ENCODE measurements at places on chromosomes 11 and 22.

- DNase-seq = no peak
Observed at GRCh38 chr22:48301421-48301820, 1526.3 kb downstream of the BRD1 start.

- DNase-seq = no peak
Observed at GRCh38 chr11:110710628-110711381, 1.4 kb downstream of the ARHGAP20 start.

- DNase-seq = peak; percentile 25
Observed at GRCh38 chr11:288478-289397, at the start of gene PGGHG. Gene PGGHG, plus strand, starts transcription at chr11:289126. Its CDS starts 691 bp downstream, at chr11:289817.

DNA sequence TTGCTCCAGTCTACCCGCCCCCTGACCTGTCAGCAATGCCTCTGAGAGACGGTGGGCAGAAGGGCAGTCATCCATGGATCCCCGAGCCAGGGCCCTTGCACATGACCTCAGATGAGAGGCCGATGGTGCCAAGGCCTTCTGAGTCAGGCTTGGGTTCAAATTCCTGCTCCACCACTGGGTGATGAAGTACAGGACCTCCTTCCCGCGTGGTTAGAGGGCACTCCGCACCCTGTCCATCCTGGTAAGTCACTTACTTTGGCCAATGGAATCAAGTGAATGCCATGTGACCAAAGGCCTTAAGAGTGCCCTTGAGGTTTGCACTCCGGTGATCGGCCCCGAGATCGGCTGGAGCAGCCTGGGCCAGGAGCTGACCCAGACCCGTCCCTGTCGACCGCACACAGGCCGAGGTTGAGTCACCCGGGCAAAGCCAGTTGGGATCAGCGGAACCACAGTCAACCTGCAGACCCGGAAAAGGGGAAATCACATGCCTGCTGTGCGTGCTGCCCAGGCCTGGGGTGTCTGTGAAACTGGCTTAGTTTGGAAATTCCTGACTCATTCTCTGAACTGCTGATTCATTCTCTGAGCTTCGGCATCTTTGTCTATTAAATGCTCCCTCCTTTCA, 48.9 kb downstream of the RTL6 start:
- no peak for DNase-seq

- no peak for DNase-seq
Observed at GRCh38 chr11:42812361-42812760, 499.4 kb upstream of the API5 start.

GRCh38 chr11:84193706-84194105, 907.5 kb upstream of the CCDC90B start:
- DNase-seq = no peak

DNA sequence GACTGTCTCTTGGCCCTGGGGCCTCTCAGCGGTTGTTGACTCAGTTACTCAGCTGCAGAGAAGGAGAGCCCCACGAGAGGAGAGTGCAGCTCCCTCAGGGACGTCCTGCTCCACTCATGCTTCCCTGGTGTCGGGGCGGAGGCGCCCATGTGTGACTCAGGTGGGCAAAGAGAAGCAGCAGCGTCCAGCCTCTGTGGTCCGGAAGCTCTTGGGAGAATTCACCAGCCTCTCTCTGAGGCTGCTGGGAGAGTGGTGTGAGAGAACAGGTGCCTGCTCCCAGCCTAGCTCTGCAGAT, 25.7 kb downstream of the GLB1L2 start:
- no peak for DNase-seq

GRCh38 chr11:111778047-111778558, 11.9 kb upstream of the PPP2R1B start:
- no peak for DNase-seq

DNA sequence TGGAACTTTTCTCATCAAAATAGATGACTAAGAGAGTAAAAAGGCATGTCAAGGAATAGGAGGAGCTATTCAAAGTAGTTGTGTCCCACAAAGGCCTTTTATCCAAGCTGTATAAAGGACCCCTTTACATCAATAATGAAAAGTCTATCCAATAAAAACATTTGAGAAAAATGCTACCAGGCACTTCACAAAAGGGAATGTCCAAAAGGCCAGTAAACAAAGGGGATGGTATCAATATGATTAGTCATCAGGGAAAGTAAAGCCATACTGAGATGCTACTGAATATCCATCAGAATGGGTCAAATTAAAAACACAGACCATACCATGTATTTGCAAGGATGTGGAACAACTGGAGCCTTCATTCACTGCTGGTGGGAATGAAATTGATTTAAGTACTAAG, 224.9 kb downstream of the NELL1 start:
- DNase-seq = no peak

DNA sequence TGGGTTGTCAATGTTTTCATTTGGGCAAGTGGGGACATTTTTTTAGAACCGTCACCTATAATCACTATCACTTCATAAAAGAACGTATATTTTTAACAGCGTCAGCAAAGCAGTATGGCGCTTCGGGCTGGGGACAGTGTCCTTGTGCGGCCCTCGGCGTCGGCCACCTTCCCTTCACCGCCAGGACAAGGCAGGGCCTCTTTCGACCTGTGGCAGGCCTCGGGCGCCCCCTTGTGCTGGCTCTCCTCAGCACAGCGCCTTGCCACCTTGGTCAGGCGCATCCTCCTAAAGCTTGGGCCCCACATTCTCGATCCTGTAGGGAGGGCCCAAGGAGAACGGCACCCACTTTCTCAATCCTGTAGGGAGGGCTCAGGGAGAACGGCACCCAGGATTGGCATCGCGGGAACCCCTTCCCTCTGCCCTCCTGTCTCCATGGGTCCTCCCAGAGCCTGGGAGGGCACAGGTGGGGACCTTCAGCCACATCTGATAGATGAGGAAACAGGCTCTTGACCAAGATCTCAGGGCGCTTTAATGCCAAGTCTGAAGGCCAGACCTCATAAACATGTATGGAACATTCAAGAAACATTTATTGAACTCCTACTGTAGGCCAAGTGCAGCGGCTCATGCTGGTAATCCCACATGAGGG, 11.5 kb upstream of the FADD start:
- DNase-seq = peak; percentile 37

DNA sequence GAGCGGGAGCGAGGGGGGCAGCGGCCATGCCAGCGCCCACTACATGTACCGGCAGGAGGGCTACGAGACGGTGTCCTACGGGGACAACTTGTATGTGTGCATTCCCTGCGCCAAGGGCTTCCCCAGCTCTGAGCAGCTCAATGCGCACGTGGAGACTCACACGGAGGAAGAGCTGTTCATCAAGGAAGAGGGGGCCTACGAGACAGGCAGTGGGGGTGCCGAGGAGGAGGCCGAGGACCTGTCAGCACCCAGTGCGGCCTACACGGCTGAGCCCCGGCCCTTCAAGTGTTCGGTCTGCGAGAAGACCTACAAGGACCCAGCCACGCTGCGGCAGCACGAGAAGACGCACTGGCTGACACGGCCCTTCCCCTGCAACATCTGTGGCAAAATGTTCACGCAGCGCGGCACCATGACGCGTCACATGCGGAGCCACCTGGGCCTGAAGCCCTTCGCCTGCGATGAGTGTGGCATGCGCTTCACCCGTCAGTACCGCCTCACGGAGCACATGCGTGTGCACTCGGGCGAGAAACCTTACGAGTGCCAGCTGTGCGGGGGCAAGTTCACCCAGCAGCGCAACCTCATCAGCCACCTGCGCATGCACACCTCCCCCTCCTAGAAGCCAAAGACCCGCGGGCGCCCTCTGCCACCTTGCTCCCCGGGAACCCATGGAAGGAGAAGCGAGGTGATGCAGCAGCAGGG, 20.9 kb upstream of the TMEM191C start:
- no peak for DNase-seq

- DNase-seq = no peak
Observed at GRCh38 chr22:48499456-48500425, 1327.9 kb downstream of the BRD1 start.

DNA sequence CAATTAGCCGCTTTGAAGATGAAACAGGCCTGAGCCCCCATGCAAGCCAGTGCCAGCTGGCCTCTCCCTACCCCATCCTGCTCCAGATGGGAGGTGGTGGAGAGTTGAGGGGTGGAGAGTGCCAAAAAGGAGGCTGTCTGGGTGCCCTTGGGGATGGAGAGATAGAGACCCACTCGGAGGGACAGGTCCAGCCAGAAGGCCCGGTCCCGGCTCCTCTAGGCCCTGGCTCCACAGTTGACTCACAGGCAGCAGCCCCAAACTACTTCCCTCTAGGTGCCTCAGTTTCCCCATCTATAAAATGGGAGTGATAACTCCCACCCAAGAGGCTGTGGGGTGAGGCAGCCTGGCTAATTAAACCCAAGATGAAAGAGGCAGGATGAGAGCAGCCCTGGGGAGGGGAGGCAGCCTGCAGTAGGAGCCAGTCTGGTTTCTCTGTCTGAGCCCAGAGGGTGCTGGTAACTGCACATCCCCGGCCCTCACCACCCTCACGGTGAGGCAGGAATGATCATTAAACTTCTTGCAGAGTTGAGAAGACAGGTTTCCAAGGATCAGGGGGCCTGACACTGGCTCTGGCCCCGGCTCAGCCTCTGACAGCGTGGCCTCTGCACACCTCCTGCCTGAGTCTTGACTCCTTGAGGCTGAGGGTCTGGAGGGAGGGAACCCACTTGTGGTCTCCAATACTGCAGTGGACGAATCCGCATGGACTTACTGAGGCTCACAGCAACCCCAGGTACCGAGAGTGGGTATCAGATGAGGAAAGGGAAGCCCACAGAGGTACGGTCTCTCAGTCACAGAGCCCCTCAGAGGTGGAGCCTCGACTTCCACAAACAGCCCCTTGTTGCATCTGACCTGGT, 1.4 kb upstream of the AP5B1 start:
- DNase-seq = no peak

DNA sequence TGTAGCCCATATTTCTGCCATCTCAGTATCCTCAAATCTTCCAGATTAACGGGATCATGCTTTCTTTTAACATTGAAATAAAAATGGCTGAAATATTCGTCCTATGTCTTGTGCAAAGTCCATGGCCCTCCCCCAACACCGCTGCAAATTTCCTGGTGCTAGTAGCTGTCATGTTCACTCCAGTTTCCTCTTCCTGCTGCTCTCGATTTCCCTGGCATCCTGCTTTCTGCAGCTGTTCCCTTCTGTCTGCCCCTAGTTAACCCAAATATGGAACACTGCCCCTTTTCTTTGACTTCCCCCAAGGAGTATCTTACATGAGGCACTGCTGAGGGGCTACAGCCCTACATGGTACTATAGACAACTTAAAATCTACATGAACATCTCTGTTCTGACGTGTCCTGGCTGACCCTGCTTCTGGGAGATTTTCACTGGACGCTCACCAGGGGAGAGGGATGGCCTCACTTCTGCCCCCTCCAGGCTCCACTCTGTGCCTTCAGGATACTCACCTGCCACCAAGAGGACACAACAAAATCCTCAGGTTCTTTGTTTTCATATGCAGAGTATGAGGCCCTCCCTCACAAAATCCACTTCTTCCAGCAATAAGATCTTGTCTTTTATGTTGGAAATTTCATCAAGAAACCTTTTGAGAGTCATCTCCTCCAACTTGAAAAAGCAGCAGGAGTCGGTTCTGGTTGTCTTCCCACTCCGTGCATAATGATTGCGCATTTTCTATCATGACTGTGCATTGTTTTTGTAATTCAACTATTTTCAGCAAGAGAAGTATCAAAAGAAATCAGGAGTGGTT, 29.5 kb upstream of the SCUBE2 start:
- DNase-seq = no peak

DNA sequence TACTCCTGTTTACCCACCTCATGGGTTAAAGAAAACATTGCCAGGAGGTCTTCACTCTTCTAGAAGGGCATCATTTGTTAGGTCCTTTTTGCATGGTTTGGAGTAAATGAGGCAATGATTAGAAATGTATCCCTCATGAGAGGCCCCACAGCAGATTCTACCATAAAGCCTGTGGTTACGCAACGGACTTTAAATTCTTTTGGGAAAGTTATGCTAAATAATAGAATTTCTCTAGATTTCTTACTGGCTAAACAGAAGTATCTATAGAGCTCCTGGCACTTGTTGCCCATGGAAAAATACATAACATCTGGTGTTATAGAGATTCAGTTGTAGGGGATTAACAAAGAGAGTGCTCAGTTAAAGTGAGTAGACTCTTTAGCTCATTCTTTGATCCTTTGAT, 15.1 kb upstream of the ATXN10 start:
- no peak for DNase-seq

DNA sequence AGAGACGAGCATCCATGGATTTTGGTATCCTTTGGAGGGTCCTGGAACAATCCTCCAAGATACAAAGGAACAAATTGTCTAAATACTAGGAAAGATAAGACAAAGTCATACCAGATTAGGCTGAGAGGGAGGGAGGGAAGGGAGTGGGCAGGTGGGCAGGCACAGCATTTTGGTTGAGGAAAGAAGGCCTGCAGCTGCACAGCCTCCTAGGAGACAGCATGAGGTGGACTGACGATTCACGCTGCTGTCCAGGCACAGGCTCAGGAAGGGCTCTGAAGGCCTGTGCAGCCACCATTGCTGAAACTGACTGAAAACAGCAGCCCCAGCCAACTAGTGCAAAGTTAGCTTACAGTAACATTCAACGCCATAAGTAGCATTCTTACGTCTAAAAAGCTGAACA, 64.7 kb downstream of the PACSIN2 start:
- no peak for DNase-seq

DNA sequence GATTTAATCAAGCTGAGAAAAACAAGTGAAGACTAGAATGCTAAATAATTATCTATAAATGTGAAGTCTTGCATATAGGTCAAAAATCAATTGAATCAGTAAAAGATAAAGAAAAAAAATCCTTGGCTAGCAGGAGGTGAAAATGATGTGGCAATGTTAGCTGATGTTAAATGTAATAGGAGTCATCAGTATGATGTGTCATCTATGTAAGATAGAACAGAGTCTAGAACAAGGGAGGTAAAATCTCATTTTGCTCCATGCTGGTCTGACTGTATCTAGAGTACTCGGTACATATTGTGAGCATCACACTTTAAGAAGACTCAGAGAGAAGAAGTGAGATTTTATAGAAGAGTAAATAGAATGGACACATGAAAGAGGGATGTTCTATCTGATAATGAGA, 721.2 kb downstream of the ETS1 start:
- no peak for DNase-seq

DNA sequence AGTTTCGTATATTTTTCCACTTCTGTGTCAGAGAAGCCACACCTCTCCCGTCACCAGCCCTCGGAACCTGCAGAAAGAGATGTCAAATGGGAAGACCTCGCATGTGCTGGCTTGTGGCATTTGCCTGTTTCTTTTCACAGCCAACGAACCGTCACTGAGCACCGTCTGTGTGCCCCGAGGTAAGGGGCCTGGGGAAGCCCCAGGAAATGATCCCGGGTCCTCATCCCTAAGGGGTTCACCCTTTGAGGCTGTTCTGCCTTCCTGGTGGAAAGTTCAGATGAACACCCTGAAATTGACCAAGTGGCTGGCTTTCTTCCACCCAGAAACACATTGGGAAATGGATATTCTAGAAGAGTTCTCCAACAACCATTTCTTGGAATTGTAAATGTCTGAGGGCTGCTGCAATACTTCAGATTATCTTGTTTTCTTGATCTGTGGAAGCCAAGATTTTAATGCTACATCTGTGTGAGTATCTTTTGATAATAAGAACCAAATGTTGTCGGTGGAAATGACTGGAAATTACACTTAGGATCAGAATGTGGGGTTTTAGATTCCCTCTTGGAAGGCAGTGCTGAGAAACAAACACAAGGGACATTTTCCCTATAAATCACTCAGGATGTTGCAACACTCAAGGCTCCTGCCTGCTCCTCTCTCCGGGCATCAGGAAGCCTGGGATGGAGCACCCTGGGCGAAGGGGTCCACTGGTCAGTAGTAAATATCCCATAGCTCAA, 37.6 kb downstream of the RIBC2 start:
- DNase-seq = no peak

GRCh38 chr22:36097880-36098279, 62.7 kb downstream of the APOL3 start:
- no peak for DNase-seq

- no peak for DNase-seq
Observed at GRCh38 chr11:94666792-94667721, 99.9 kb downstream of the PIWIL4 start.

- peak; percentile 62 for DNase-seq
Observed at GRCh38 chr11:9692691-9693090, 28.8 kb downstream of the SWAP70 start.
